T-helper 1 cell (primary cell): ENCODE measurements at places on chromosomes 2 and 18.

- DNase-seq, result no peak
Measured at GRCh38 chr2:61448229-61448628, 22.7 kb downstream of the USP34 start.

GRCh38 chr2:134619250-134619649 is 99.5 kb downstream of the TMEM163 start:
- DNase-seq, result no peak

- no peak for DNase-seq
Measured at GRCh38 chr2:239600001-239600593, 199.3 kb upstream of the HDAC4 start.

DNA sequence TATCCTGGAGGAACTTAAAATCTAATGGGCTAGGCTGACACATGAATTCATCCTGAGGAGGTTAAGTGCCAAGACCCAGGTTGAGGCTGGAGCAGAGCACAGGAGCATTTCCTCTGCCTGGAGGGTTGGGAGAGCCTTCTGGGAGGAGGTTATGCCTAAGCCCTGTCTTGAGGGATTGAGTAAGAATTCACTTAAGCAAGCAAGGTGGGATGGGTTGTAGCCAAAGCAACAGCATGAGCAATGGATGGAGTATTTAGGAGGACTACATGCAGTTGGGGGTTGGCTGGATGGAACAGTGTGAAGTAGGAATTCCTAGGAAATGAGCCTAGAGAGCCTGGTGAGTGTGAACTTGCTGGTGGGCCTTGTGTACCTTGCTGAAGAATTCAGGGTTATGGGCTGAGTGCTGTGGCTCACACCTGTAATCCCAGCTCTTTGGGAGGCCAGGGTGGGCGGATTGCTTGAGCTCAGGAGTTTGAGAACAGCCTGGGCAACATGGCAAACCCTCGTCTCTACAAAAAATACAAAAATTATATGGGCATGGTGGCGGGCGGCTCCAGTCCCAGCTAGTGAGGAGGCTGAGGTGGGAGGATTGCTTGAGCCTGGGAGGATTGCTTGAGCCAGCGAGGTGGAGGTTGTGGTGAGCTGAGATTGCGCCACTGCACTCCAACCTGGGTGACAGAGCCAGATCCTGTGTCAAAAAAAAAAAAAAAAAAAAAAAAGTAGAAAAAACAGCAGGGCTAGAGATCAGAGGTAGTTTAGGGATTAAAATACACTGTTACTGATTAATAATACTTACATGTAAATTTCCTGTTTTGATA is 22.2 kb downstream of the TANC1 start:
- no peak for DNase-seq

GRCh38 chr2:231693956-231694355 is 14.4 kb upstream of the PTMA start:
- no peak for DNase-seq

GRCh38 chr18:75244351-75245313 is 34.0 kb downstream of the TSHZ1 start:
- no peak for DNase-seq

GRCh38 chr2:56127463-56128152 is 56.2 kb upstream of the CCDC85A start:
- no peak for DNase-seq

DNA sequence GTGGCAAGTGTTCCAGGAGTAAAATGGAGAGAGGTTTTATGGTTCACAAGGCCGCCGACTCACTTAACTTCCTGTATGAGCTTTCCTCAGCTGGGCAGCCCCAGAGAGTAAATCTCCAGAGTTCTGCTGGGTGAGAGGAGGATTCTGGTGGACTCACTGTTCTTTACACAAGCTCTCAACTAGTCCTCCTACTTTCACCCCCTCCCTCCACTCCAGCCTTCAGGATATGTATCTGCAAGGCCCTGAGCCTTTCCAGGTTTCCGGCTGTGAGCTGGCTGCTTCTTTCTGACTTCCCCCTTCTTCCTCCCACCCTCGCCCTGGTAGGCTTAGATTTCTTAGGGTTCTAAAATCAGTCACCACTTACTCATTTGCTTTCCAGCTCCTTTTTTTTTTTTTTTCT is 34.0 kb downstream of the EML6 start:
- no peak for DNase-seq

DNA sequence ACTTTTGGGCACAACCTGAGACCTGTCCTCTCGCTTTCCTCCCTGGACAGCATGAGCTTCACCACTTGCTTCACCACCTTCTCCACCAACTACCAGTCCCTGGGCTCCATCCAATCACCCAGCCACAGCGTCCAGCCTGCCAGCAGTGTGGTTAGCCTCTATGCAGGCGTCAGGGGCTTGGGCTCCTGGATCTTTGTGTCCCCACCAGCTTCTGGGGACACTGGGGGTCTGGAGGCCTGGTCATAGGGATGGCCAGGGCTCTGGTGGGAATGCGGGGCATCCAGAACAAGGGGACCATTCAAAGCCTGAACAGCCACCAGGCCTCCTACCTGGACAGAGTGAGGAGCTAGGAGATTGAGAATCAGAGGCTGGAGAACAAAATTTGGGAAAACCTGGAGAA is 44.2 kb upstream of the SLC4A10 start:
- no peak for DNase-seq

DNA sequence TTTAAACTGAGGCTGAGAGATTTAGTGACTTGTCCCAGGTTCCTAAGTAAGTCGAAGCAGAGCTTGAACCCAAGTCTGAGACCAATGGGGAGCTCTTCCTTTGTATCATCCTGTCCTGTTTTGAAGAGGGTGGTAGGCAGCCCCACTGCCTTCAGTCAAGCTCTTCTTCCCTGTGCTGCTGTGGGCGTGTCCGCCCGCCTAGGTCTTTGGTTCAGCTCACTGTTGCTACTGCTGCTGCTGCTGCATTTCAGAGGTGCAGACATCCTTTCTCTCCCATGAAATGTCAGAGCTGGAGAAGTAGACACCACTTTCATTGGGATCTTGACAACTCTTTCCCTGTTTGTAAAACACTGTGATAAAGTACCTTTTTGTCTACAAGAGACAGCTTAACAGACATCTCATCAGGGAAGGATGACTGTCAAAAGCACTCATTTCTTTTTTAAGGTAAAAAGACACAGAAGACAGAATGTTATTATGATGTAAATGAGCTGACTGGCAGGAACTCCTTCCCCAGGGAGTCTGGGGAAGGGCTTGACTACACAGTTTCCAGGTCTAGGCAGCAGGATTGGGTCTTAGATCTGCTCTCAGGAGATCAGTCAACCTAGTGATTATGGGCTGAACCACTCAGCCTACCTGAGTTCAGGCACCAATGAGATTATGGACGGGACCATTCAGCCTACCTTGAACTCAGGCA is 91.7 kb upstream of the TRIB2 start:
- no peak for DNase-seq

GRCh38 chr2:212915121-212915782 is 236.2 kb downstream of the IKZF2 start:
- no peak for DNase-seq

GRCh38 chr2:197052356-197052755 is 125.8 kb upstream of the PGAP1 start:
- no peak for DNase-seq

DNA sequence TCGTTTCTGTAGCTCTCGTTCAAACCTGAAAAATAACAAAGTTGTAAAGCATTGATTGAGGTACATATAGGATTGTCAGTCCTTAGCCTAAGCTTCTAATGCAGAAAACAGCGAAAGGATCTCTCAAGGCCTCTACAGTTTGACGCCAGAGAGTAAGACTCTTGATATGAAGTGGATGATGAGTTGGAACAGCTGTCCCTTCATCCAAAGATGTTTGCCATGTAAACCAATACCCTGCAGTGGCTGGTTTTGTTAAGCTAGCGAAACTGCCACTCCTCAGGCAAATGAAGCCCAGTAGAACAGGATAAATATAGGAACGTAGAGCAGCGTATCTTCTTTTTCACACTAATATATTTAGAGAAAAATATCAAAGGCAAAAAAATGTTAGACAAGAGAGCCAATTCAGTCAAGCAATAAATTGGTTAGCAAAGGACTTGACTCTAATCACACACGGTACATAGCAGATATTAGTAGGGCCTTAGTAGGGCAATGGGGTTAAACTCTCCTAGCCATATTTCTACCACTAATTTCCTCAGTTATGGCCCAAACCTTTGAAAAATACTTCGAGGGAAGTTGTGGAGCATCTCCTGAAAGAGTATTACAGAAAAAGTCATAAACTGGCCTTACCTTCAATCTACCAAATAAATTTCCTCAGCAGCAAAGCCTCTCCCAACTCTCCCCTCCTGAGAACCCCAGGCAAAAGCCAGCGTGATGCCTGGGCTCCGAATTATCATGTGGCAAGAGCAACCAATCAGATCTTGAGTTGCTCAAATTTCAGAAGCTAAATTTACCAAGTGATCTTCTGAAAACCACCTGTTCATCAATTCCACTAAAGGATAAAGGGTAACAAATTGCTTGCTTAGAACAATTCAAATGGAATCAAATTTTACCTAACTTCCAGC is at the start of gene NEB:
Gene NEB, minus strand, starts transcription at position 706 of the 902 bp plus-strand sequence. CDS start 1,320 bp downstream, outside the sequence.
- DNase-seq, result no peak

DNA sequence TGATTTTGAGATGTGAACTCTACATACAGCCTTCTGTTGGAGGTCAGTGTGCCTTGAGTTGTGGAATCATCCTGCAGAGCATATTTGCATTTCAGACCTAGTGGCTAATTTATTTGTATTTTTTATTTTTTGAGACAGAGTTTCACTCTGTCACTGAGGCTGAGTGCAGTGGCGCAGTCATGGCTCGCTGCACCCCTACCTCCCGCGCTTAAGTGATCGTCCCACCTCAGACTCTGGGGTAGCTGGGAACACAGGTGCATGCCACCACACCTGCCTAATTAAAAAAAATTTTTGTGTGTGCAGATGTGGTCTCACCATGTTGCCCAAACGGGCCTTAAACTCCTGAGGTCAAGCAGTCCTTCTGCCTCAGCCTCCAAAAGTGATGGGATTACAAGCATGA is 104.4 kb downstream of the ASXL3 start:
- DNase-seq, result no peak

- DNase-seq, result no peak
Measured at GRCh38 chr2:174711206-174711605, 53.1 kb downstream of the CHRNA1 start.

GRCh38 chr18:21117409-21118131 is 6.0 kb upstream of the ROCK1 start:
- DNase-seq, result no peak

- DNase-seq, result no peak
Measured at GRCh38 chr2:157441072-157441454, 2.8 kb downstream of the CYTIP start.

DNA sequence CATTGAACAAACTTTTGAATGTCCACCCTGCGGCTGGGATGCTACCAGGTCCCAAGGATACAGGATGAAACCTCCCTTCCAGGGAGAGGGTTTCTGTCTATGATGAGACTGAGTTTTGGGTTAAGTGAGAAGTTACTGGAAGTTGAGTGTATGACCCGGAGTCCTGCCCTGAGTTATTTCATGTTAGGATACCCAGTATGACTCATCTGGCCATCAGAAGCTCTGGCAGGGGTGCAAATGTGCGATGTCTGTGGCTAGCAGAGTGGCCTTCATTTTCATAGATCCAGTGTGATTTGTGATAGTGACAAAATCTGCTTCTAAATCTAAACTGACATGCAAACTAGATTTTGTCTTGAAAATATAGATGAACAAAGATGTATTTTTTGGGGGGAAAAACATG is 55.3 kb downstream of the KCTD1 start:
- DNase-seq, result no peak

- DNase-seq, result no peak
Measured at GRCh38 chr18:79518028-79518682, 122.4 kb downstream of the NFATC1 start.

- DNase-seq, result no peak
Measured at GRCh38 chr2:39720970-39721369, 55.3 kb downstream of the TMEM178A start.

DNA sequence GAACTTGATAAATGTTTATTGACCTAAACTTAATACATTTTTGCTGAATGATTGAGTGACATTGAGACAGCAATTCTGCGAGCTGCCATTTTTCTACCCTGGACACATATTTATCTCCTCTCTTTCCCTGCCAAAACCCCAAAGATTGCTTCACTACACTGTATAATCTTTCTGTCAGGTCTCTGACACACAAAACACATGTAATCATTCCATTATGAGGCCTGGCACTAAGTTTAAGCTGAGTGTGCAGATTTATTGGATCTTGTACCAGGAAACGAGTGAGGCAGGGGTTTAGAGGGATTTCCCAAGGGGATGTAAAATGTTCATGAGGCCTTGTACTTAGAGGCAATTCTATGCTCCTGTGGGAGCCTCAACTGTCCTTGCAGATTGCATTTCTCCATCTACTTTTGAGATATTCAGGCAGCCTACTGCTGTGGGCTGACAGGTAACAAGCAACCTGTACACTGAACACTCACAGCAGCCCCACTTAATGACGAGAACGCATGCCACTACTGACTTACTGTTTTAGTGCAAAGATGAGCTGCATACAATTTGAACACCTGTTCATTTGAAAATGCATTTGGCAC is 13.7 kb upstream of the OSR1 start:
- DNase-seq, result no peak

- DNase-seq, result no peak
Measured at GRCh38 chr2:131389657-131390056, 25.7 kb upstream of the RAB6D start.

- DNase-seq, result no peak
Measured at GRCh38 chr2:64989982-64990614, 899 bp downstream of the SLC1A4 start.

GRCh38 chr2:187054501-187055319 is 205.7 kb upstream of the ZSWIM2 start:
- DNase-seq, result no peak

DNA sequence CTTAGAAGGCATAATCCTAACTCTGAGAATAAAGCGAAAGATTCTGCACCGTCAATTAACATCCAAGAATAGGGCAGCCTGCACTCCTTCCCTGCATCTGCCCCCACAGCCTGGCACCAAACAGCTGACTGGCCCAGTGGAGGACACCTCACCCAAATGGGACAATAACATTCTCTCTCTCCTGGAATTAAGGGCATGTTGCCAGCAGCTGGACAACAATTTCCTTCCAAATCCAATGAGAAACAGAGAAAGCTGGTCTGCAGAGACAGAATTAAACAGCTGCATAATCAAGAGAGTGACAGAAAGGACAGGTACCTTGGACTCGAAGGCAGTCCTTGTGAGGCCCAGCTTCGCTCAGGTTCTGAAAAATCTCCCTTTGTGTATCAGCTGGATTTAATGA is 15.0 kb downstream of the COX7A2L start:
- no peak for DNase-seq
